H1 (cell line): ENCODE measurements at places on chromosomes 3 and 15. TPM values are rescaled to one million over a fixed set of nuclear protein-coding genes. Genes with fewer than 3 reads are reported as not detected.

DNA sequence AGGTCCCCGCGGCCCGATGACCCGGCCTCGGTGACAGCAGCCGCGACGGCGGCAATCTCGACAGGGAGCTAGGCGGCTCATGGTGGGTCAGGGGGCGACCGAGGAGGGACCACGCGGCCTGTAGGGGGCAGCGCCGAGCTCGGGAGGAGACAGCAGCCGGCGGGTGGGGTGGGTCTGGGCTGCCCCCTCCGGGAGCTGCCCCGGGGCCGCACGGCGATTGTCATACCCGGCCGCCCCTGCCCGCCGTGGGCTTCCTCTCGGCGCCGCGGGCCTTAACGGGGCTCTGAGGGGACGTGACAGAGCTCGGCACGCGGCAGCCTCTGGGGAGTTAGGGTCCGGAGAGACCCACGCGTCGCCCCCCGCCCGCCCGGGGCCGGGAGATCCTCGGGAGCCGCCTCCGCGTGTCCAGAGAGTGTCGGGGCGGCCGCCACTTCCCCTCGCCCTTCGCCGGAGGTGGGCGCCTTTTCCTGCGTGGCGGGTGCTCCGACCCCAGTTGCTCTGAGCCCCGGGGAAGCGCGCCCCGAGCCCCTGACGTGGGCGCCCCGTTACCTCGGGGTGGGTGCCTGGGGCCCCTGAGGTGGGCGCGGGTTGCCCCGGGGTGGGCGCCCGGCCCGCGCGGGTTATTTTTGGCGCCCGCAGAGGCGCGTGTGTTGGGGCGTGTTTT is 539 bp upstream of the PLCL2 start:
- DNase-seq, result no peak

RPN1 gene
- 204 and 211 TPM in 2 replicates for total RNA-seq

- DNase-seq, result no peak
These were observed 117.3 kb downstream of the XXYLT1 start for GRCh38 chr3:195153653-195154052.

GPR156 gene
- 1.8 and 2.1 TPM in 2 replicates for total RNA-seq

ARGFX gene
- not detected in 2 replicates for total RNA-seq

SLC28A1 gene
- total RNA-seq, result not detected in 2 replicates

TM4SF4 gene
- total RNA-seq, result not detected in 2 replicates

DNA sequence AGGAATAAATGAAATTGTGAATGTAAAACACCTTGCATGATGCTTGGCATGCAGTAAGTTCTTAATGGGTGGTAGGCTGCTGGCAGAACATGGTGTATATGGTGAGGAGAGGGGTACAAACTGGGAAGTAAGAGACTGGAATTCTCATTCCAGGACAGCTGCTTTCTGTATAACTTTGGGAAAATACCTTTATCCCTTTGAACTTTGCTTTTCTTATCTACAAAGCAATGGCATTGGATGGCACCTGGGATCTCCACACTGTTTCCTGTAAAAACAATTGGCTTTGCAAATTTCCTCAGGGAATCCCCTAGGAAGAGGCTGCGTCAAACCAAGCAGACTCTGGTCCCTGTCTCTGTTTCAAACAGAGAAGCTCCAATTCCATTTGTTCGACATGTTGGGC is 100.7 kb upstream of the SLC4A7 start:
- no peak for DNase-seq
